ENCODE measurements at places on chromosomes 12 and 14.

DNA sequence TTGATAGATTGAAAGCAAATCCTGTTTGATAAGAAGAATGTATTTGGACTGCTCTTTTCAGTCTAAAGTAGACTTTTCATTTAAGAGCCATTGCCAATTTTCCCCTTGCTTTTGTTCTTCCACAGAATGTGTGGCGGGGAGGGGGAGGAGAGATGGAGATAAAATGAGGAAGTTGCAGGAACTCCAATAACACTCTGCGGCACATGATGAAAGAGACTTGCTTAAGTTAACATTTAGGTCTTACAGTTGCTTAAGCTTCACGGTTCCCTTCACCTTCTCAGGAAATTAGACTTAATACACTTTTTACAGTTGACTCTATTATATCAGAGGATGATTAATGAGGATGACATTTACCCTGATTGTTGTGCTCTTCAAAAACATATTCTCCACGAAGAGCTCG lies 537.3 kb downstream of the TMTC2 start:
- no peak for DNase-seq

- no peak for DNase-seq
These were observed 38.6 kb upstream of the ACSM4 start for GRCh38 chr12:7265251-7265650.

GRCh38 chr12:42281278-42281677 lies 43.2 kb upstream of the YAF2 start:
- no peak for DNase-seq

DNA sequence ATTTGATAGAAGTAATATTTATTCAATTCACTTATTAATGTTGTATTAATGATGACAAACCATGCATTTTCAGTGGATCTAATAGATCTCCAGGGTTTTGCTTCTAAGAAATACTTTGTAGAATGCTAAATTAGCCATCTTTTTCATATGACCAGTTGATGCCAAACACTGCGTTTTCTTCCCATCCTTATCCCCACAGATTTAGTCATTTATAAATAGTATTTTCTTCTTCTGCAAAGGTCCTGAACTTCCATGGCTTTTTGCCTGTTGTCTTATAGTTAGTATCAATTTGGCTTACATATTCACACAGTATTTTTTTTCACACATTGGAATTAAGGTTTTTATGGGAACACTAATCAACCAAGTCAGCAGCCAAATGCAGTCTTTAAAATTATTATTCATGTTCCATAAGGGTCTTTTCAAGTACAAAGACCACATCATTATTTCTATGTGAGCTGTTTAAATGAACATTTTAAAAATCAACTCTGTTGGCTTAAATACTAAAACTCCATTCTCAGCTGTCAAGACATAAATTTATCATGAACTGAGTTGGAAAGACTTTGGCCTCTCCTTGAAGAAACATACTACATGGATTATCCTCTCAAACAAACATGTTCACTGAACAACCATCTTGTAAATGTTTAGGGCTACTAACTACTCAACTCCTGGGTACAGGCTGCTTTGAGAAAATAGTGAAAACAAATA lies 1278.4 kb upstream of the FLRT2 start:
- no peak for DNase-seq

DNA sequence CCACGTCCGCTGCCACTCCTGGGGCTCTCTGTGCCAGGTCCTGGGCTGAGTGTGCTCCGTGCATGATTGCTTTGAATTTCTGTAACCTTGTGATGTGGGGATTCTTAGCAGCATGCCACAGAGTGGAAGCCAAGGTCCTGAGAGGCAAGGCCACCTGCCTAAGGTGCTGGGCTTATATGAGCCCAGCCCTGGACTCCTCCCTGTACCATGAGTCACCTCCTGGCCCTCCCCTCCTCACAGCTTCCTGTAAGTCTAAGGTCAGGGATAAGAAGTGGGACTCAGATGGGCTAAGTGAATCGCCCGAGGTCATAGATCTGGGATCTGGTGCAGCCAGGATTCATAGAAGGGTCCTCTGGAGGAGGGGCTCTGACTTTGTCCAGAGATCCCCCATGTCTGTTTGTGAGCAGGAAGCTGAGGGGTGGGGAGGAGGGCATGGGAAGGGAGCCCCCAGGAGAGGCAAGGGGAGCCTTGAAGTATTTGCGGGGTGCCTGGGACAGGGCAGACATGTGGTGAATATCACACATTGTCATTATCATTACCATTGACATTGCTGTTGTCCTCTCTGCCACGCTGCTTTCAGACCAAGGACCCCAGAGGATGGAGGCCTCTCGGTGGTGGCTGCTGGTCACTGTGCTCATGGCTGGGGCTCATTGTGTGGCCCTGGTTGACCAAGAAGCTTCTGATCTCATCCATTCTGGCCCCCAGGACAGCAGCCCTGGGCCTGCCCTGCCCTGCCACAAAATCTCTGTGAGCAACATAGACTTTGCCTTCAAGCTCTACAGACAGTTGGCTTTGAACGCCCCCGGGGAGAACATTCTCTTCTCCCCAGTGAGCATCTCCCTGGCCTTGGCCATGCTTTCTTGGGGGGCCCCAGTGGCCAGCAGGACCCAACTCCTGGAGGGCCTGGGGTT lies 28.8 kb downstream of the SERPINA3 start:
- DNase-seq, result no peak

DNA sequence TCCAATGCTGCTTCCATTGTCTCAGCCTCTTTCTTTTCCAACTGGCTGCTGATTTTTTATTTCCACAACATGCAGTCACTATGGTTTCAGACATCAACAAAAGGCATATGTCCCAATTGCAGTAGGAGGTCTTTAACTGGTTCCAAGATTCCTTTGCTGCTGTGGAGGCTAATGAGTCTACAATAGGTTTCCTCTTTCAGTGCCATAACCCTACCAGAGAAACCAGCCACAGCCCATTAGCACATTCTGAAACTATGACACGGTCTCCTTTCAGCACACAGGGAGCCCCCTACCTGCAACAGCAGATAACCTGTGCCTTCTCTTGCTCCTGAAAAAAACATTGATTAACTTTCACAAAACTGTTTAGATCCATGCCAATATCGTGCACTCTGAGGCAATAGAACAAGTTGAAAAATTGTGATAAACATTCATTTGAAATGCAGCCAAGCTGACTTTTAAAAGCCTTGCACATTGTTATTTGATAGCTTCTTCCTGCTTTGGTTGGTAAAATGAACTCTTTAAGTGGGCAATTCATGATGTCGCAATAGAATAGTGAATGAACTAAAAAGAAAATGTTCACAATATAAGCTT lies 32.4 kb downstream of the PLEKHG7 start:
- no peak for DNase-seq

- no peak for DNase-seq
These were observed 1.5 kb downstream of the SYNE2 start for GRCh38 chr14:63854330-63854729.

DNA sequence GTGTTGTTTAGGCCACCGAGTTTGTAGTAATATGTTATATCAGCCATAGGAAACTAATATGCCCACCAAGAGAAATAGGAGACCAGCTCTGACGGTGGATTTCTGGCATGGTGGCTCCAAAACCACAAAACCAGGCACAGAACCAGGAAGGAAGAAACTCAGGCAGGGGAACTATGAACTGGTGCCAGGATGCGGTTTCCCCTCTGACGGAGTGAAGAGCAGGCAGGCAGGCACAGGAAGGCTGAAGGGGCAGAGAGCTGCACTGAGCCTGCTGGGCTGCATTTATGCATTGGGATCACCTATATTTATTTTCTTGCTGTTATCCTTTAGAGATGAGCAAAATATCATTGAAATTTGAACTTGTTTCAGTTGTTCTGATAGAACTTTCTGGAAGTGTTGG lies 479.4 kb downstream of the VRK1 start:
- DNase-seq, result no peak
